ENCODE measurements at places on chromosomes 6 and 20. TPM values are rescaled to one million over a fixed set of nuclear protein-coding genes. Genes with fewer than 3 reads are reported as not detected.

DNA sequence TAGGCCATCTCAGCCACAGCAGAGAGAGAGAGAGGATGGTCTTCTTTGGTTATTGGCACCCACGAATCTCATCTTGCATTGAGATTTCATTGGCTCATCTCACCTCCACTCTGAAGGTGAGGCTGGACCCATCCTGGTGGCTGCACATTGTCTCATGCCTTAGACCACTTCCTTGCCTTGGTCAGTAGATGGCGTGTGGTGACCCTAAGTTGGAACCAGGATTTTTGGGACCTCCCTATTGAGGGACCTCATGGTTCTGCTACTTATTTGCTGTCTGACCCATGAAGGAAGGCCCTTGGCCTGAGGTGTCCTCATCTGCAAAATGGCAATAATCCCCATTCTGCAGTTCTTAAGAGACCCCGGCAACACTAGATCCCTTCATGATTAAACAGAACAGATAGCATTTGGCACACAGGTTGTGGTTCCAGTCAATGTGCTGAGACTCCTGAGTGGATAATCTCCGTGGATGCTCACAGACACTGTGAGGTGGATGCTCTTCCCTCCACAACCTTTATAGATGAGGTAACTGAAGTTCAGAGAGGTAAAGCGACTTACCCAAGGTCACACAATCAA lies 21.5 kb upstream of the AAR2 start:
- DNase-seq = no peak

The CLVS2 gene
- total RNA-seq = 0.03 TPM

DNA sequence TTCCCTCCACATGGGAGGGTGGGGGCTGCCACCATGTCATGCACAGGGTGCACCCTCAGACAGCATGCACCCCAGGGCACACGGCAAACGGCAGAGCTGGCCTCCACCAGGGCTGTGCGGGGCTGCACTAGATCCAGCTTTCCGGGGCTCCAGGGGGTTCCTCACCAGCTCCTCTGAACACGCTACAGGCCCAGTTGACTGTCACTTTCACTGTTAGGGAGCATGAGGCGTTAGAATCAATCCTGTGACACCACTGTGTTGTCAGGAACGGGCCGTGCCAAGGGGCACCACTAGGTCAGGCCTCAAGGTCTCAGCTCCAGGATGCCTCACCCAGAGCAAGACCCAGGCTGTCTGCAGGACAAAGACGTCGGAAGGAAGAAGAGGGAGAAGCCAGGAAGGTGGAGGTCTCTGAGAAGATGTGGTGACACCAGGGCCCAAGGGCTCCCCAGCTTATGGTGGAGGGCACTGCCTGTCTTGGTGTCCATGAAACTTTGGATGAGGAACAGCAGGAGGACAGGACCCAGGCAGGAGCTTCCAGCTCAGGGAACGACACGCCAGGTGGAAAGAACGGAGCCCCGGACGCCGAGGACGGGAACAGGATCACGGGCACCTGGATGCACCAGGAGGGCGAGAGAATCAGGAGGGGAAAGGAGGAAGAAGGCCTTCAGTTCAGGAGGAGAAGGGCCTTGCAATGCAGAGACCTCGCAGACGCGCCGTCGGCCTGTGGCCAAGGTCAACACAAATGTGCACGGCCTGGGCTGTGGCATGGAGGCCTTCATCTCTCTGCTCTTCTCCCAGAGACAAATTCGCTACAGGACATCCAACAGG lies 49.5 kb downstream of the YTHDF1 start:
- no peak for DNase-seq

DNA sequence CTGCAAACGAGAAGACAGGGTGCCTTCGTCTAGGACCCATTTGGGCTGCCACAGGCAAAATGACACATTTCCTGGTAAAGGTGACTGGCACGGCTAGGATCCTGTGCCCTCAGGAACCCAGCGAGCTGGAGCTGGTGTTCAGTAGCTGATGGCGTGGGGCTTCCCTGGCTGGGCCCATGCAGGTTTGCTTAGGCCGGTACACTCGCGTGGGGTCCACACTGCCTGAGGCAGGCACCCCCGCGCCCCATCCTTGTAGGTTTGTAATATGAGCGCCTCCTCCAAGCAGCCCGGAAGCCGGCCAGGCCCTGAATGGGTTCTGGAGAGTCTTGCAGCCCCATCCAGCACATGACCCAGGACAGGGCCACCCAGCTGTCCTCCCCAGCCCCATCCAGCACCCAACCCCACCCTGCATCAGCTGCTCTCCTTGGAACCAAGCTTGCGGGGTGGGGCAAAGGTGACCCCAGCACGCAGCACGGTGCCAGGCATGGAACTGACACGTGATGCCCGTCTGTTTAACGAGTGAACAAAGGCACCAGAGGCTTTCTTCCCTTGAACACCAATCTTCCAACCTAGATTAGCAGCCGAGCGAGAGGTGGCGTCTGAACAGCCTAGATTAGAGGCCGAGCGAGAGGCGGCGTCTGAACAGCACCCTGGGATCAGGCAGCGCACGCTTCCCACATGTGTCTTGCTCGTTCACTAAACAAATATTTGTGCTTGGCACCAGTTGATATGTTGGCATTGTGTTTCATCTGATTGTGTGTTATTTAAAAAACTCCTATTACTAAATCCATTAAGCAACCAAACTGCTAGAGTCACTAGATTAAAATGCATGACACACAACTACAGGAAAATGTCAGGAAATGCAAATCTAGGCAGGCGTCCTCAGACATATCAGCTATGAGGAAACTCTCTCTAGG lies 112.1 kb downstream of the DLL1 start:
- DNase-seq = peak; percentile 24

- DNase-seq = no peak
Observed at GRCh38 chr20:3461911-3462677, 8.7 kb upstream of the ATRN start.

The HMGCLL1 gene
- 3.1 TPM for total RNA-seq

DNA sequence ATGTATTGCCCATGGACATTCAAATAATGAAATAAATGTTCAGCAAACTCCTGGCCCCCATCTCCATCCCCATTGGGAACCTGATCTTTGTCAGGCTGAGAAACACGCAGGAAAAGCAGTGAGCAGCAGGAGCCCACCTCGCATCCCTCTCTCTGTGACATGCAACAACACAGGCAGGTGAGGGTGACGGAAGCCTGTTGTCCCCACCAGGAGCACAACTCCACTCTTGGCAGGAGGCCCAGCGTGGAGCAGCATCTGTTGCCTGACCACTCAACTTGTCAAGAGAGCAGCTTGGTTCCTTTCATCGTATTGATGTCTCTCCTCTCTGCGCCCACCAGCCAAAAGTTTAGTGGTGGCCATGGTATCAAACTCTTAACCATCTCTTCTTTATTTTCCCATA lies 586.9 kb upstream of the ARID1B start:
- no peak for DNase-seq

The PRSS16 gene
- total RNA-seq = 13.1 TPM

The CFAP206 gene
- 0.17 TPM for total RNA-seq

- DNase-seq = no peak
Observed at GRCh38 chr6:112233847-112234246, 20.5 kb downstream of the LAMA4 start.

The CDSN gene
- total RNA-seq = not detected

GRCh38 chr6:86916393-86916792 lies 20.9 kb upstream of the HTR1E start:
- no peak for DNase-seq

DNA sequence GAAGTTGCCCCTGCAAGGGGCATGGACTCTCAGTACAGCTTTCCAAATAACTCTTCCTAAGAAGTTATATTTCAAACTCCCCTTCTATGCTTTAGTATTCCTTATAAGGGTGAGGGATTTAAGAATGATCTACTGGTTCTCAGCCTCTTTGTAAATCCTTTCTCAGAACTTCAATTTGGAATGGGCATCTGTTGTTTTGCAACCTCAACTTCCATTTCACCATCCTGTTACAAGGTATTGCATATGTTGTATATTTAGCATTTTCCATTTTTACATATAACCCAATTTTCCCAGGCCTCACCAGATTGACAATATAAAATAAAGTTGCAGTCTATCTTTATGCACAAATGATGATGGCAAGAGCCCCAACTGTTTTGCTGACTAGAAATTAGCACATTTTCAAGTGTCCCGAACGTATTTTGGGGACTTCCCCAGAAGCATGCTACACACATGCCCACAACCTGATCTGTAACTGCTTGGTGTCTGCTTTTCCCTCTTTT lies 154.9 kb upstream of the CARMIL1 start:
- no peak for DNase-seq

DNA sequence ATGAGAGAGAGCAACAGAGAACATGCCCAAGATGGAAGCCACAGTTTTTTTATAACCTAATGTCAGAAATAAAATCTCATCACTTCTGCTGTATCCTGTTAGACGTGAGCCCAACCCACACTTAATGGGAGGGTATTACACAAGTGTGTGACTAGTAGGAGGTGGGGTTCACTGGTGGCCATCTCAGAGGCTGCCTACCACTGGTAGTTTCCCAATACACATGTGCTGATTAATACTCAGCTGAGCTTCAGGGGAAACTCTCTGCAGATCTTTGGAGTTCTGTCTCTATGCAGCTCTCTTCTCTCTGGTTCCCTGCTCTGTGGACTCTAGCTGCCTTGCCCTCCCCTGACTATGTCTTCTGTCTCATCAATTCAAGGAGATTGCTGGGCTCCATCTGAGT lies 35.7 kb downstream of the CNBD2 start:
- DNase-seq = no peak

GRCh38 chr6:64155063-64155462 lies 519.5 kb downstream of the PHF3 start:
- no peak for DNase-seq

- DNase-seq = no peak
Observed at GRCh38 chr6:4250645-4251044, 115.3 kb upstream of the ECI2 start.

GRCh38 chr6:119934816-119935215 lies 585.3 kb upstream of the MAN1A1 start:
- DNase-seq = no peak

DNA sequence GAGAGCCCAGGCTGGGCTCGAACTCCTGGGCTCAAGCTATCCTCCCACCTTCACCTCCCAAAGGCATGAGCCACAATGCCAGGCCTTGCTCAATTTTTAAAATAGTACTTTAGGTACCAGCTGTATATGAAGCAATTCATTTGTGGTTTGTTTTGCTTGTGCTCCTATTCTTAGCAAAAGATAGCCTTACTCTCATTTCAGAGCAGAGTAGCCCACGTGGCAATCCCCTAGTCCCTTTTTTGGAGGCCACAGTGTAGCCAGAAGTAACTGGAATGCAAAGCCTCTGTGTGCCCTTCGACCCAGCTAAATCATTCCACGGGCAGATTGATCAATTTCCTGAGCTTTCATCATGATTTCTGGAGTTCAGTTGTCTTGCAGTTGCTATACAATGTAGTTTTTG lies 372.2 kb downstream of the NRN1 start:
- no peak for DNase-seq

The EPPIN gene
- total RNA-seq = not detected

The PTGIS gene
- total RNA-seq = 8.4 TPM

The MEP1A gene
- total RNA-seq = not detected

GRCh38 chr6:1130709-1131108 lies 181.2 kb upstream of the FOXQ1 start:
- DNase-seq = no peak

The CD24 gene
- total RNA-seq = 52.4 TPM

The MARCKS gene
- total RNA-seq = 85.8 TPM

The GSS gene
- 35.2 TPM for total RNA-seq

GRCh38 chr6:128491610-128492206 lies 28.7 kb downstream of the PTPRK start:
- no peak for DNase-seq

GRCh38 chr6:76594109-76594508 lies 521.6 kb upstream of the IMPG1 start:
- DNase-seq = no peak
